Epithelial cell of proximal tubule (primary cell): ENCODE measurements at places on chromosomes 11 and 22. TPM values are rescaled to one million over a fixed set of nuclear protein-coding genes. Genes with fewer than 3 reads are reported as not detected.

TCN2 gene
- 6.9 and 9.0 TPM in 2 replicates for total RNA-seq

- DNase-seq: no peak
These were observed 83.6 kb upstream of the CRTAM start for GRCh38 chr11:122754553-122755322.

DNA sequence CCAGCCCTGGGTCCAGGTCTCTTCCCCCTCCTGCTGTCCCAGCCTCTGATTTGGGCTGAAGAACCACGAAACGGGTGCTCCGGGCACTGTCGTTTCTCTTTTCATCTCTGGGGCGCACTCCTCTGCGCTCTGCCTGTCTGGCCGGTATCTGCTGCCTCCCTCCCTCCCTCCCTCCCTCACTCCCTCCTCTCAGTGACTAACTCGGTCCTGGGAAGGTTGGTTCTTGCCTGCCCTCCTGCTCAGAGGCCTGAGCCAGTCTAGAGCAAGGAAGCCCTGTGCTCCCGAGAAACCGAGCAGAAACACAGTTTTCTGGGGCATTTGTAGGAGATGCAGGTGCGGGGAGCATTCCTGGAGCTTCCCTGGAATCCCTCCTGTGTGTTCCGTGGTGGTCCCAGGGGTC is 1235.2 kb downstream of the BRD1 start:
- no peak for DNase-seq

DNA sequence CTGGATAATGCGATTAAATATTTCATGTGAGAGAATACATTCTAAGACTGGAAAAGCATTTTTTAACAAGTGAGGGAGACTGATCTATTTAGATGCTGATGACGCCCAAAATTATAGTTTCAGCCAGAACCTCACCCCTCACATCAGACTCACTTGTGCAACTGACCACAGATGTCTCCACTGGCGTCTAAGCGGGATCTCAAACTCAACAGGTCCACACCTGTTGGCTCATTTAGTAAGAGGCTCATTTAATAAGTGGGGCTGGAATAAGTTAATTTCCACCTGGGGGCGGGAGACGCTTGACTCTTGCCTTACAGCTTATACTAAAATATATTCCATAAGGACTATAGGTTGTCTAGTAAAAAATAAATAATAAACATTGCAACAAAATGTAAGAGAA is 47.5 kb downstream of the MORC2 start:
- no peak for DNase-seq
